ENCODE measurements at places on chromosomes 3 and 15. TPM values are rescaled to one million over a fixed set of nuclear protein-coding genes. Genes with fewer than 3 reads are reported as not detected.
A peak's percentile ranks its signal among the peaks of the same experiment; 100 is the strongest.

The XPC gene
- 51.0 TPM for total RNA-seq

The CCR4 gene
- not detected for total RNA-seq

The EFL1 gene
- total RNA-seq = 19.8 TPM

The CTXND1 gene
- total RNA-seq = 0.73 TPM

The CCDC39 gene
- not detected for total RNA-seq

The HHATL gene
- total RNA-seq = not detected

The TGM5 gene
- not detected for total RNA-seq

The SMCO1 gene
- not detected for total RNA-seq

The SLC9C1 gene
- total RNA-seq = 1.1 TPM

The FEZF2 gene
- total RNA-seq = not detected

The CACNA2D3 gene
- 18.1 TPM for total RNA-seq

DNA sequence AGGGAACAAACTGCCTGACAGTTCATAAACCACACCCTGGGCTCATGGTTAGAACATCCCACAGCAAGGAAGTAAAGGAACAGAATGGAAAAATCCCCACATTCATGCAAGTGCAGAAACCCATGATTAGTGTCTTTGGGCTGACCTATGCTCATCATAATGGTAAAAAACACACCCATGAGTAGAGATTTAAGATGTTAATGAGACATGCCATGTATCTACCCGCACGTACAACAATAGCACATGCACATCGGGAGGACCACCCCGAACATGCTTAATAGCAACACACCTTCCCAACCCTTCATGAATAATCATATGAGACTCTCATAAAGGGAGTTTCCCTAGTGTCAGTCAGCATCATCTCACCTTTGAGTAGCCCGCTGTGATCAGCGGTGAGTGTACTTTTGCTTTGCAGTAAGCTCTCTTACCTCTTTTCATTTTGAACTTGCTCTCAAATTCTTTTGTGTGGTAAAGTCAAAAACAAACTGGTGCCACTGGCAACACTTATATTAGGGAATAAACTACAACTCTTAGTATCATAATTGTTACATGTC lies 23.2 kb downstream of the ZBED2 start:
- no peak for DNase-seq

DNA sequence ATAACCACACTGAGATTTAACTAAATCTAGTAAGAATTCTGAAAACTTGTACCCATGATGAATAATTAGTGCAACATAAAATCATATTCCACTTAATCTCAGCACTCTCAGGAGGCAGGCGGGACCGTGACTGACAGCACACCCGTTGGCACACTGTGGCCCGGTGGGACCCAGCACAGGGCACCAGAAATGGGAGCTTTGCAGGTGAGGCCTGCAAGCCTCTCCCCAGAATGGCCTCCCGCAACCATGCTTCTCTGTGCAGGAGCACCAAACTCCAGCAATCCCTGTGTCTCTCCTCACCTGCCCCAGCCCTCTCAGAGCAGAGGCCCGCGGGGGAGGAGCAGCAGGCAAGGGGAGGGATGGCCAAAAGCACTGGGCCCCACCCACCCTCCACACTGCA lies 31.5 kb upstream of the OCA2 start:
- DNase-seq = no peak

GRCh38 chr3:149186219-149186618 lies 35.4 kb downstream of the CP start:
- DNase-seq = no peak

DNA sequence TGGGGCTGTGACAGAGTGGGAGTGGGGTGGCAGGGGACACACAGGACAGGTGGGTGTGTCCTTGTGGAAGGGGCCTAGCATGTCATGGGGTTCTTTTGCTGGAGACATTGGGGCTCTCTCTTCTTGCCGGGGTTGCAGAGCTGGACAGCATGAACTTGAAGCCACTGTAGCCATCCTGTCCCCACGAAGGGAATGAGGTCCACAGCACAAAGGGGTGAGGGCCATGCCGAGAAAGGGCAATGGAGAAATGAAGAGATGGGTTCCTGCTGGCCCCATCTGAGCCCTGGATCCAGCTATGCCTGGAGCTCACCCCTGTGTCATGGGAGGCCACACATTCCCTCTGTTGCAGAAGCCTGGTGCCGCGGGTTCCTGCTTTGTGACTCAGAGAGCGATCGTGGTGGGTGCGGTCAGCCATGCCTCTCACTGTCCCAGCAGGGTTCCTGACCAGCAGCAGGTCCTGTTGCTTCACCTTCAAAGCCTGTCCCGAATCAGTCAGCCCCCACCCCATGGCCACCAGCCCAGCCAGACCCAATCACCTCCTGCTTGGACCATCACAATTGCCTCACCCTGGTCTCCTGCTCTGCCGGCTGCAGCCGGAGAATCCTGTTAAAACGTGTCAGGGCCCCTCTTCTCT lies 50.0 kb downstream of the DNAJB8 start:
- DNase-seq = peak; percentile 72

- DNase-seq = no peak
These were observed 252.6 kb downstream of the PLCL2 start for GRCh38 chr3:17137321-17137826.

DNA sequence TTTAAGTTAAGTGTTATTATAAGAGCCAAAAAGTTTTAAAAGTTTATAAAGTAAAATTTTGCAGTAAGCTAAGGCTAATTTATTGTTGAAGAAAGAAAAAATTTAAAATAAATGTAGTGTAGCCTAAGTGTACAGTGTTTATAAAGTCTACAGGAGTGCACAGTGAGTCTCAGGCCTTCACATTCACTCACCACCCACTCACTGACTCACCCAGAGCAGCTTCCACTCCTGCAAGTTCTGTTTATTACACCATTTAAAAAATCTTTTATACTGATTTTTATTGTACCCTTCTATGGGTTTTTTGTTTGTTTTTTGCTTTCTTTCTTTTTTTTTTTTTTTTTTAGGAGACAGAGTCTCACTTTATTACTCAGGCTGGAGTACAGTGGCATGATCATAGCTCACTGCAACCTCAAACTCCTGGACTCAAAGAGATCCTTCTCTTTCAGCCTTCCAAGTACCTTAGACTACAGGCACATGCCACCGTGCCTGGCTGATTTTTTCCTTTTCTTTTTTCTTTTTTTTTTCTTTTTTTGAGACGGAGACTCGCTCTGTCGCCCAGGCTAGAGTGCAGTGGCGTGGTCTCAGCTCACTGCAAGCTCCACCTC lies 25.9 kb downstream of the CSTA start:
- DNase-seq = no peak

DNA sequence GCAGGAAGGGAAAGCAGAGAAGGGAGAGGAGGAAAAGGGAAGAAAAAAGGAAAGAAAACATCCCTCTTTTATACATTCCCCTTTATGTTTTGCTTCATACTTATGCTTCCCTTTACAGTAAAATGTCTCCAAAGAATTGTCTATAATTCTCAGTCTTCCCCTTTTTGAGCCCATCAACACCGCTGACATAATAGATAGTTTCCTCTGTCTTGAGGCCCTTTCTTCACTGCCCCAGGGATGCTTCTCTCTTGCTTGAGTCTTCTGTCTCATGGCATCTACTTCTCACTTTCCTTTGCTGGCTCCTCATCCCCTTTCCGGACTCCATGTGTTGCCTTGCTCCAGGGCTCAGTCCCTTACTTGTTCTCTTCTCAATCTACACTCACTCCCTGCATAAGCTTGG lies 99.7 kb upstream of the DAZL start:
- DNase-seq = no peak

GRCh38 chr3:129439226-129439816 lies 427 bp downstream of the MBD4 start:
- DNase-seq = peak; percentile 62

DNA sequence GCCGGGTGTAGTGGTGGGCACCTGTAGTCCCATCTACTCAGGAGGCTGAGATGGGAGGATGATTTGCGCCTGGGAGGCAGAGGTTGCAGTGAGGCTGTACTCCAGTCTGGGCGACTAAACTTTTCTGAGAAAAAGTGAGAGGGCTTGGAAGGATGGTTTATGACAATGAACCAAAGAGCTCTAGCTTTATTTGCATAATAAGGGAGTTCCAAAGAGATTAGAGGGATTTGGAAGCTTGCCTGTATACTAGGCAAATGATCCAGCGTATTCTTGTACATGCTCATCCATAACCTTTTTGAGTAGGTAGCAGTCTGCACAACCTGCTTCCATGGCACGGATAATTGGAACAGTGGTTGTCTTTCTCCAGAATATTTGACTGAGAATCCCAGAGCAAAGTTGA lies 251.1 kb downstream of the CHL1 start:
- no peak for DNase-seq

DNA sequence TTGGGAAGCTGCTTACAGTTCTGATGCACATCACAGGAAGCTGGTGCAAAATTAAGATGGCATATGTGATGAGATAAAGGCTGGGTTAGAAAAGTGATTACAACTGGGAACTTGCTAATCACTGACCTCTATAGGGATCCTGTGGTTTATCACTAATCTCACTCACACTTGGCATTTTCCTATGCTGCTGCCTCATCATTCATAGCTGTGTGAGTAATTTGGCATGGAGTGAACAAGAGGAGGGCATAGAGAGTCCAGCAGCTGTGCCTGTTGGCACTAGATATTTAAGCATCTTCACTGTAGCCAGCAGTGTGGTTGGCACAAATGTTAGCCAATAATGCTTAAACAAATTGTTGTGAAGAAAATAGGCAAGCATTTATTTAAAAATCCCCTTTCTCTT lies 217.7 kb upstream of the CGNL1 start:
- peak; percentile 43 for DNase-seq

DNA sequence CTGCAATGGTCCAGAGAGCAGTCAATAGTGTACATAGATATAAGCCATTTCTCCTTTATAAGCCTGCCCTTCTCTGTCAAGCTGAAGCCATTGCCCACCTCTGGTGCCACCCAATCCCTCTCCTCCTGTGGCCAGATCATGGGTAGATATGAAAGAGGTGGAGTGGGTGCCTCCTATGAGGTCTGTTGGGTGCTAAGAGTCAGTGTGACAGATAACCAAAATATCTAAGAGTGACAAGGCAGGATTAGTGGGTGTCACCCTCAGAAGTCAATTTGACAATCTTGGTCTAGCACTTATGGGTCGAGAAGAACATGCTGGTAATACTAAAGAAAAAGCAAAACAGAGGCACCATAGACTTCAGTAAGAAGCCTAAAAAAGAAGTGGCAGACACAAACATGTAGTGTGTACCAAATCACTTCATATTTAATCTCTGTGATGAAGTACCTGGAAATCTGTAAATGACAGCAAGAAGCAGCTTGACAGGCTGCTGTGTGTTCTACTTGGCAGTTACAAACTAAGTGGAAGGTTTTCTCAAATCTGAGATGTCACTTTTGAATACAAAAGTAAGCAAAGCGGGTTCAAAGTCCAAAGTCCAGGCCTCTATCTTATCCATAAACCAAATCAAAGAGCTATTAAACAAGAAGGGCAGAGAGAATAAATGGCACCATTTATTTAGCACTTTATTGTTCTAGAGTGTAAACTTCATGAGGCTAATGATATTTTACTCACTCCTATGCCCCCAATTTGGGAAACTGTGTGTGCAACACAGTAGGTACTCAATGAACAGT lies 118.9 kb upstream of the EOMES start:
- DNase-seq = no peak

- peak; percentile 53 for DNase-seq
These were observed 77.9 kb upstream of the IGSF10 start for GRCh38 chr3:151538456-151539393.

DNA sequence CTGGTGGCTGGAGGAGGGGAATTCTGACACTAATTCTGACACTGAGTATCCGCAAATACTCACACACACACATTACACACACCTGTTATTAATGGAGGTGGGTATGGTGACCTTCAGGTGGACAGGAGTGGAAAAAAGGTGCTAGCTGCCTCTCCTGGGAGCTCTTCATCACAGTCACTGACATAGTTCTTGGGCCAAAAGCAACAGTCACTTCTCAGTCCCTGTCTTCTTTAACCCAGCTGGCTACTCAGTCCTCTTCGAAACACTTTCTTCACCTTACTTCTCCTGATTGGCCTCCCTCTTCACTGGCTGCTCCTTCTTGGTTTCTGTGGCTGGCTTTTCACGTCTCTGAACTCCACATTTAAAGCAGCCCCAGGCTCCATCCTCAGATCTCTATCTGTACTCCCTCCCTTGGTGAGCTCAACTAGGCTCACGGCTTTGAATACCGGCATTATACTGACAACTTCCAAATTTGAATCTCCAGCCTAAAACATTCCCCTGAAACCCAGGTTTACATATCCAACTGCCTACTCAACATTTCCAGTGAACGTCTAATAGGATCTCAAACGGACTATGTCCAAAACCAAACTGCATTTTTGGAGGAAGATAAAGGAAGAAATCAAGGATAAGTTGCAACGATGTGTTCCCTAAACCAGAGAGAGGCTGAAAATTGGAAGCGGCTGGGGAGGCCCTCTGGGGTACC lies 53.2 kb upstream of the HEG1 start:
- DNase-seq = no peak

DNA sequence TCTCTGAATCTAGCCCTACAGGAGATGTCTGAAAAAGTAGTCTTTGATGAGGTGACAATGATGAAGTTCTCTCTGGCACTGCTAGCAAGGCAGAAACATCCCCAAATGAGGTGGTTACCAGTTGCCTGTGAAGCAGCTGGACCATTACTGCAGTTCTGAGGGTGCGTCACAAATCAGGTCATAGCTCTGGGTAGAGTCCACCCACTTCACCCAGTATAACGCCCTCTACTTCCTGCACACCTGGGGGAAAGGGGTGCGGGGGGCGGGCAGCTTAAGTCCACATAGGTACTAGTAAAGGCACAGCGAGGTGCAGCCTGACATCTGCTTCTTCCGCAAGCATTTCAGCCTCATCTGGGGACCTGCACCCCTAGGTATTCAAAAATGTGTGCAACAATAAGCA lies 13.4 kb upstream of the SATB1 start:
- no peak for DNase-seq

- DNase-seq = peak; percentile 81
These were observed 740 bp upstream of the ZBTB47 start for GRCh38 chr3:42652611-42653302.

- DNase-seq = no peak
These were observed 33.0 kb downstream of the NME9 start for GRCh38 chr3:138296639-138297038.

GRCh38 chr3:42653303-42653559 lies 266 bp upstream of the ZBTB47 start:
- no peak for DNase-seq

- no peak for DNase-seq
These were observed 307.7 kb upstream of the C2CD4B start for GRCh38 chr15:62472616-62473299.

GRCh38 chr15:100968050-100968966 lies 49.2 kb downstream of the LRRK1 start:
- DNase-seq = no peak

Measured in stomach (tissue), 19 donors.